ENCODE measurements at places on chromosomes 5 and 9.

GRCh38 chr5:6261668-6262067, 116.7 kb downstream of the MED10 start:
- DNase-seq = no peak

- peak; percentile 21 for DNase-seq
Measured at GRCh38 chr9:137315581-137316011, 13.5 kb upstream of the NRARP start.

- no peak for DNase-seq
Measured at GRCh38 chr5:66617226-66617861, 21.2 kb downstream of the MAST4 start.

DNA sequence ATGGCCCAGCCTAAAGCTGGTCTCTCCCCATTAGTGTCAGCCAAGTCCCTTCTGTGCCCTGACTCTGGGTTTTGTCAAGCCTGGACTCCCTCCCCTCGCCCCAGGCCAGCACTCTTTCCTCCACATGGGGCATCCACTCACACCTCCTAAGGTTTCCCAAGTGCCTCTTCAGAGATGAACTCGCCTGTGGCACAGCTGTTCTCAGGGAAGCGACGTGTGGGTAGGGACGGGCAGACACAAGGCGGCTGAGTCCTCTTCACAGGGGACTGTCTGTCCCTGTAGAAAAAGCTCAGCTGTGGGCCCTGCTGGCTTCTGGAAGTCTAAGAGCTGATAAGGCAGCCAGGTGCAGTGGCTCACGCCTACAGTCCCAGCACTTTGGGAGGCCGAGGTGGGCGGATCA, 78.5 kb downstream of the CACNA1B start:
- DNase-seq = no peak

GRCh38 chr9:92327283-92327850, 1.6 kb downstream of the CENPP start:
- no peak for DNase-seq

DNA sequence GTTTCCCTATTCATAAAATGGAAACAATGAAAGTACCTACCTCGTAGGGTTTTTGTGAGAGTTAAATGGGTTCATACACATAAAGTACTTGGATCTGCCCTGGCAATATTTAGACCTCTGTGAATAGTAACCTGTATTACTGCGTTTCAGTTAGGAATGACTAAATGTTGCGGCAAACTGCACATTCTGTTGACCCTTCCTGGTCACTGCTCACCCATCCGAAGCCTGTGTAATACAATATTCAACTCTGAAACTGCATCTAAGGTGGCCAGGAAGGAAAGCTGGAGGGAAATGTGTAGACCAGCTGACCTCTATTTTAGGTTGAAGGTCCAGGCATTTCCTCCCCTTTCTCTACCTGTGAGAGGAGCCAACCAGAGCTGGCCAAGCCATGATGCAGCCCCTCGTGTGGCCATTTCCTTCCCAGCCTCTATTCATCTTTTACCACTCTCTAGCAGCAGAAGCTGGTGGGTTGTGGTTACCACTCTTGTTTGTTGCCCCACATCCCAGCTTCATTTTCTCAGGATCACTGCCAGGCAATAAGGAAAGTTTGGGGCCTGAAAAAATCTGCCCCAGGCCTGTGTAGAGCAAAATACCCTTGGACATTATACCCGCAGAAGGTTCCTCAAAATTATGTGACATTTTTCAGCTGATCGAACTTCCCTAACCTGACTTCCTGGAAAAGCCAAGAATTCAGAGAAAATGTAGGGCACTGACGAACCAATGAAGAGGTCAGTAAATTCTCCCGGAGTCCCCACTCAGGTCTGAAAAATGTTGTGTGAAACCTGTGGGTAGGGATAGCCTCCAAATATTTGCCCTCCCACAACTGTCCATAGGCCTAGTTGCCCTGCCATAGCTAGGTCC, 20.5 kb upstream of the PDCD1LG2 start:
- DNase-seq = no peak

- no peak for DNase-seq
Measured at GRCh38 chr9:111095441-111095840, 57.2 kb upstream of the LPAR1 start.

DNA sequence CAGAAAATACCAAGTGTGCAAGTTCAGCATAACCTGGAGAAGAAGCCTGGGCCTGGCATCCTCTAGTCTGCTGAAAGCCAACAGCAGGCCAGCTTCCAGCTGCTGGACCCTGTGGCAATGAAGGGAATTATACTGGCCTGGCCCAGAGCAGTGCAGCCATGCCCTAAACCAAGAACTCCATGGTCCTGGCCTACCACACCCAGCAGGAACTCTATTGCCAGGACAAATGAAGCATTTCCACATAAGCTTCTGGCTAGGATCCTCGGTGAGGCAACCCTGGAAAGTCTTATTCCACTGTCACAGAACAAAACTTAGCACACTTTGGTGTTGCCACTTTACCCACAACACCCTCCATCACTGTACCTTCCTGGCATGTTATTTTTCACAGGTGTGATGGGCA, 35.5 kb downstream of the CDK5RAP2 start:
- DNase-seq = no peak

- no peak for DNase-seq
Measured at GRCh38 chr5:127718181-127718580, 15.0 kb downstream of the CCDC192 start.

- DNase-seq = no peak
Measured at GRCh38 chr5:134145041-134145757, 30.7 kb downstream of the TCF7 start.

DNA sequence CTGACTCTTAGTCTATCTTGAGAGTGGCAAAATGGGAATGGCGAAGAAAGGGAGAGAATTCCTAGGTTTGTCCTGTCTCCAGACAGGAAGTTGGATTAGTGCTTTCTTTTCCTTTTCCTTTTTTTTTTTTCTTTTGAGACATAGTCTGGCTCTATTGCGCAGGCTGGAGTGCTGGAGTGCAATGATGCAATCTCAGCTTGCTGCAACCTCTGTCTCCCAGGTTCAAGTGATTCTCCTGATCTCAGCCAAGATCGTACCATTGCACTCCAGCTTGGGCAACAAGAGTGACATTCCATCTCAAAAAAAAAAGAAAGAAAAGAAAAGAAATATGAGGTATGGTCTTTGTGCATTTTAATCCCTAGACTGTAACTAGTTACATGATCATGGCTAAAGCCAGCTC, 12.6 kb upstream of the KIF27 start:
- no peak for DNase-seq

- peak; percentile 86 for DNase-seq
Measured at GRCh38 chr5:75511435-75512382, at the start of the genes CERT1 and POLK. Gene CERT1, minus strand, starts transcription at chr5:75511629. Its CDS starts 422 bp downstream, at chr5:75511207. Gene POLK, plus strand, starts transcription at chr5:75511891.

- no peak for DNase-seq
Measured at GRCh38 chr5:57007344-57007743, 55.4 kb upstream of the MIER3 start.

GRCh38 chr5:3142261-3143027, 391.0 kb upstream of the IRX2 start:
- DNase-seq = no peak

DNA sequence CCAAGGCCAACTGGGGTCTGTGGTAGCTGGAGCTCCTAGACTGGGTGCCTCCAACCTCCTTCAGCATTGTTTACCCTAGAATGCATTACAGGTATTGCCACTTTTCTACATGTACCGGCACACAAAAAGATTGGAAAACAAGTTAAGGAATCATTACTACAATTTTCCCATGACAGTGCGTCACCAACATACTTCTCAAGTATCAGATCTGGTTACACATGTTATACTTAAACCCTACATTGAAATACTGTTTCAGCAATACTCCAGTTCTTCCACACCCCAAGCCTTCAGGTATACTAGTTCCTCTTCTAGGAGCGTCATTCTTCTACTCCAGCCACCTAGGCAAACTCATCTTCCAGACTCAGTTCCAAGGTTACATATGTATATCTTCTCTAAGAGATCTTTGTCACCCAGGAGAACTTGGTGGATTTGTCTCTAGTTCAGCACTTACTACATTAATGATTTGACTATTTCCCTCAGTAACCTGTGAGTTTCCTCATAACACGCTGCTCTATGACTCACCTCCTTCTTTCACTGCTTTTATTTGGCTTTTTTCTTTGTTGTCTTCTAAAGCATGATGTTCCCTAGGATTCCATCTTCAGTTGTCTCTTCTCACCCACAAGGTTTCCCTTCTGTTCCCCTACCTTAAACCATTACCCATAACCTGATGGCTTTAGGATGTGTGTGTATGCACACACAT, 217.0 kb downstream of the AP3B1 start:
- DNase-seq = no peak

Data from D721Med (cell line).